Spleen (tissue), 13 donors: ENCODE measurements at places on chromosomes 2 and 18. TPM values are rescaled to one million over a fixed set of nuclear protein-coding genes. Genes with fewer than 3 reads are reported as not detected.

C1QL2 gene
- total RNA-seq, result not detected

SFXN5 gene
- 41.4 TPM for total RNA-seq

CFAP53 gene
- total RNA-seq, result 0.44 TPM

TOGARAM2 gene
- 11.7 TPM for total RNA-seq

ZAP70 gene
- total RNA-seq, result 87.7 TPM

MC5R gene
- total RNA-seq, result not detected

LINC00305 gene
- not detected for total RNA-seq

RHOB gene
- total RNA-seq, result 168 TPM

TANC1 gene
- 21.6 TPM for total RNA-seq

CTNNA2 gene
- total RNA-seq, result not detected

SP140 gene
- total RNA-seq, result 80.8 TPM

PPIG gene
- total RNA-seq, result 47.8 TPM

ZNF514 gene
- 14.7 TPM for total RNA-seq
